ENCODE measurements at places on chromosomes 1 and 21. TPM values are rescaled to one million over a fixed set of nuclear protein-coding genes. Genes with fewer than 3 reads are reported as not detected.

The C1orf226 gene
- total RNA-seq, result 7.5 TPM

The CNR2 gene
- 0.06 TPM for total RNA-seq

The C1QB gene
- total RNA-seq, result 16.8 TPM

The PDZK1 gene
- 1.5 TPM for total RNA-seq

The S100B gene
- total RNA-seq, result 7.4 TPM

The CFHR3 gene
- total RNA-seq, result not detected

The OVAAL gene
- total RNA-seq, result not detected

The CDA gene
- 2.0 TPM for total RNA-seq

The C1orf141 gene
- 17.3 TPM for total RNA-seq

The DPT gene
- 6.9 TPM for total RNA-seq

The EXTL2 gene
- total RNA-seq, result 12.8 TPM

The NUDT4B gene
- total RNA-seq, result 22.8 TPM
